Esophagus muscularis mucosa (tissue), 4 donors: ENCODE measurements at places on chromosomes 13 and 19. TPM values are rescaled to one million over a fixed set of nuclear protein-coding genes. Genes with fewer than 3 reads are reported as not detected.

DNA sequence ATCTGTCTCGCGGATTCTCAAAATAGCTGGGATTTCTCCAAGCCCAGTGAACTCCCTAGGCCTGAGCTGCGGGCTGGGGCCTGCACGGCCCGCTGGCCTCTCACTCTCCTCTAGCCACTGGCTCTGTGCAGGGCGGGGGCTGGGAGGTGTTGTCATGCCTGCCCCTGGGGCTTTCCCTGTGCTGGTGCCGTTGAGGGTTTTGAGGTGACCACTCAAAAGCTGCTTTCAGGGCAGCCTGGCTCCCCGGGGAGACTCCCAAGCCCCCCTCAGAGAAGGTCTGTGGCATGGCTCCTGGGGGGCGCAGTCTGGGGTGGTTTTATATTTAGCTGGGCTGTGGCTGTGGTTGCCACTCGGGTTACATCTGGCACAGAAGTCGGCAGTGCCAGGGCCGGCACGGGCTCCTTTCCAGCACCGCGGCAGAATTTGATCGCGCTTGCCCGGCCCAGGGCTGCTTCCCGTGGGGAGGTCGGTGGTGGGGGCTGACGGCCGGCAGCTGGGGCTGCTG is 10.0 kb downstream of the NDUFB7 start:
- peak overlapping the region; percentile 44 for H3K27ac ChIP-seq
- DNase-seq = no peak
- no peak overlapping the region for H3K4me3 ChIP-seq
- H3K27me3 ChIP-seq = no peaks in the 10 kb centered on the region
- peaks cover 36% of the 10 kb centered on the region for H3K4me1 ChIP-seq

GRCh38 chr13:30323524-30323923 is 16.2 kb upstream of the KATNAL1 start:
- DNase-seq = no peak
- H3K27ac ChIP-seq = no peak overlapping the region
- H3K4me3 ChIP-seq = no peak overlapping the region
- peaks cover 6% of the 10 kb centered on the region for H3K4me1 ChIP-seq
- no peaks in the 10 kb centered on the region for H3K27me3 ChIP-seq

DNA sequence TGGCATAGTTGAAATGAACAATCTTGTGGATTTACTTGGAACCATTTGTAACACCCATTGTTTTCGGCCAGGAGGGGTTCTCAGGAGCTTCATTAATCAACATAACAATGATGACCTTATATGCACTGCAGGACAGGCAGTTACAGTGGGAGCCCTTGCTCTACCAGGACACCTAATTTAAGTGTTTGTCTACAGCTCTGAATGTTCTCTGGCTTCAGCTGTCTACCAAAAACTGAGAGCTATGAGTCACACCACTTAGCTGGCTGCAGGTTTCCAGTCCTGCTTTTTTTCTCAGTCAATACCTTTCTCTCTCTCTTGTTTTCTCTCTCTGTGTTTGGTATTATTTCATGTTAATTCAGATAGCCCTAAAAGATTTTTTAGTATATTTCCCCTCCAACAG is 105.4 kb upstream of the MBNL2 start:
- peaks cover 61% of the 10 kb centered on the region for H3K4me1 ChIP-seq
- no peaks in the 10 kb centered on the region for H3K36me3 ChIP-seq
- peak overlapping the region; percentile 91 for H3K27ac ChIP-seq
- DNase-seq = no peak

DNA sequence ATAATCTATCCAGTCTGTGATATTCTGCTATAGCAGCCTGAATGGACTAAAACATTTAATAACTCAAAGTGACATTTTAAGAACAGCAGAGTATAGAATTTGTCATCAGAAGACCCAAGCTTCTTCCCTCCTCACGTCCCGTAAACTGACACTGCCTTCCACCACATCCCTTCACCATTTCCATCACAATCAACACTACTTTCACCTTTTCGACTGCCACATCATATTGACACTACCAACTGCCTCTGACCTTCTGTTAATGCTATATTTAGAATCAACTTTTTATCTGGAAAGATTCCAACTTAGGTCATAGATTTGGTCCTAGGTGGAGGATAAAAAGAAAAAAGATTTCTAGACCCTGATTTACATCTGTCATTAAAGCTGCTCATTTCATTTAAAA is 39.6 kb downstream of the STOML3 start:
- H3K27me3 ChIP-seq = no peaks in the 10 kb centered on the region
- no peak overlapping the region for H3K27ac ChIP-seq
- H3K36me3 ChIP-seq = no peaks in the 10 kb centered on the region
- DNase-seq = no peak
- no peaks in the 10 kb centered on the region for H3K4me1 ChIP-seq
- H3K4me3 ChIP-seq = no peak overlapping the region

The PDE4C gene
- total RNA-seq = 0.66 TPM

GRCh38 chr13:50068508-50068907 is 53.3 kb downstream of the KCNRG start:
- H3K4me1 ChIP-seq = peaks cover 39% of the 10 kb centered on the region
- H3K27ac ChIP-seq = no peak overlapping the region
- H3K36me3 ChIP-seq = peaks cover 4% of the 10 kb centered on the region
- H3K4me3 ChIP-seq = no peak overlapping the region

The CEACAM7 gene
- total RNA-seq = 2.1 TPM

GRCh38 chr13:85666356-85666755 is 132.9 kb downstream of the SLITRK6 start:
- H3K27ac ChIP-seq = no peak overlapping the region
- no peak overlapping the region for H3K4me3 ChIP-seq
- no peaks in the 10 kb centered on the region for H3K27me3 ChIP-seq
- DNase-seq = no peak
- no peaks in the 10 kb centered on the region for H3K36me3 ChIP-seq

GRCh38 chr19:55452749-55453346 is 8.6 kb downstream of the ISOC2 start:
- H3K27me3 ChIP-seq = peaks cover 5% of the 10 kb centered on the region
- peaks cover 32% of the 10 kb centered on the region for H3K36me3 ChIP-seq
- DNase-seq = no peak
- no peak overlapping the region for H3K27ac ChIP-seq
